ENCODE measurements at places on chromosomes 12 and 14.
A peak's percentile ranks its signal among the peaks of the same experiment; 100 is the strongest.

DNA sequence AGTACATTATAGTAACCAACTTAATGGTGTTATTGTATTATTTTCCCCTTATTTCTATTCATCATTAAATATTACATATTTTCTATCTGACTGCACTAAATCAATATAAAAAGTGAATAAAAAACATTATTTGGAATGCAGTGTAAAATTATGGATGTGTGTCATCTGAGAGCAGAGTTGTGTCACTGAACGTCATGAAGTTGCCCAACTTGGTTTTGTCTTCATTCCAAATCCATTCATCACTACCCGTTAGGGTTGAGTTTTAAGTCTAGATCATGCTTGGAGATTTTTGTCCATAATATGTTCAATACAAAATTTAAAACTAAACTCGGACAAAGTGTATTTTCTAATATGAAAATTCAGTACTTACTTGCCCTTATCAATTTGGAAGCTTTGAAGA is 16.1 kb downstream of the KLRF1 start:
- DNase-seq = no peak

DNA sequence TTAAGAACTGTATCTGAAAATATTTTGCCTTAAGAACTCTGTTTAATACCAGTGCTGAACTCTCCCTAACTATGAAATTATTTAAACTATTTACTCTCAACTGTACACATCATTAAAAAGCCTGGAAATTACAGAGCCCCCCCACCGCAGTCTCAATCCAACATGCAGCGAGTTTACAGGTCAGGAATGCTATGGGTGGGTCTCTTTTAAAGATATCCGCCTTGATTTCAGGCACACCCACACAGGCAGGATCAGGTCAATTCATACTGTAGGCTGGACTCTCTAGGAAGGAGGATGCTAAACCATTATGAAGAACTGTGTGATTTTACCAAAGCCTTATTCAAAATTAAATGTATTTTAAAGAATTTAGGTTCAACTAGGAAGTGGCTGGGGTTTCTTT is 16.5 kb downstream of the SPTLC2 start:
- DNase-seq = no peak

DNA sequence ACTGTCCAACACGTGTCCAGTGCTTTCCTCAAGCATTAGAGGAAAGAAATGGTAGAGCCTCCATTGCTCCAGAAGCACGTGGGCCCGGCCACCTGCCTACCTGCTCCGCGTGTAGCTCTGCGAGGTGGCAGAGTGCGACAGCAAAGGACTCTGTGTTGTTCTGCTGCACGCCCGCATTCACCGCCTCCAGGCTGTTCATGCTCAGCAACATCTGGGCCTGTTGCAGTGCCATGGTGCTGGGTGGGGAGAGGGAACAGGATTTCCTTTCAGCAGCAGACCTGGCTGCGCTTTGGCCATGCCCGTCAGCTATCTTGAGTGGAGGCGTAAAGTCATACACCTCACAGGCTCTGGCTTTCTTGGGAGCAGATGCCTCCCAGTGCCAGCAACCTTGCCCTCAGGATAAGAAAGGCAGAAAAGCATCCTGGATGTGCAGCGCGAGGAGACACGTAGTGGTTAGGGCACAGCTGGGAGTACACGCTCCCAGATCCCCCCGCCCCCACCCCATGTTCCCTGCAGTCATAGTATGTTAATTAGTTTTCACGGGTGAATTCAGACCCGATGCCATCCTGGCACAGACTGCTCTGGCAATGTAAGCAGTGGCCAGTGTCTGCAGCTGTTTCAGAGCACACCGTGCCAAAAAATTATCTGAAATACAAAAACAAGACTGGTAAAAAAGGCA is 25.1 kb downstream of the ANAPC5 start:
- DNase-seq = no peak

DNA sequence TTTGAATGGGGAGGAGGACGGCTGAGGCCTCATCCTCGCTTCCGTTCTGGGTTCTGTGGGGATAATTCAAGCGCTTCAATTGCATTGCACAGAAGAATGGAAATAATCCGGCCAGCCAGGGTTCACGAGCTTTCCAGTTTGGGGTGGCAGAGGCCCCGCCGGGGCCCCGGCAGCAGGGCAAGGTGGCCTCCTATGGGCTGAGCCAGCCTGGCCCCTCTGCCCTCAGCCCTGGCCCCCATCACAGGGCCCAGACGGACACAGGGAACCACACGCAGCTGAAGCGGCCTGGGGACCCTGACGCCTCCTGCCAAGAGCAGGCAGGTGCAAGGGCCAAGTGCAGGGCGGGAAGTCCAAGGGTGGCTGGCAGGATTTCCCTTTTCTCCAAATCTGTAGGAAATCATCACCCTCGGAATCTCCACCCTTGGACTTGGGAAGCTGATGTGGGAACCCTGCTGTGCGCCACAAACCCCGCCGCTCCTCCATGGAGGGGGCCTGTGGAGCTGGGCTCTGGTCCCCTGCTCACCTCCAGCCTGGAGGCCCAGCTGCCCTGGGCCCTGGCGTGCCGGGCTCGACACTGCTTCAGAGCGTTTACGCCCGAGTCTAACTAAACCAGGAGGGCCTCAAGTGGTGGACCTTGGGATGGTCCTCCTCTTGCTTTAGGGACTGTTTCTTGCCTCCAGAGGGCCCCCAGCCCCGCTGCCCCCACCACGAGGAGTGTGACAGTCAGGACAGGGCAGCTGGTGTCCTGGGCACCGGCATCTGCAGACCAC is 78.4 kb downstream of the MOK start:
- DNase-seq = no peak

- DNase-seq = no peak
Observed at GRCh38 chr14:101575581-101575980, 14.3 kb downstream of the DIO3 start.

DNA sequence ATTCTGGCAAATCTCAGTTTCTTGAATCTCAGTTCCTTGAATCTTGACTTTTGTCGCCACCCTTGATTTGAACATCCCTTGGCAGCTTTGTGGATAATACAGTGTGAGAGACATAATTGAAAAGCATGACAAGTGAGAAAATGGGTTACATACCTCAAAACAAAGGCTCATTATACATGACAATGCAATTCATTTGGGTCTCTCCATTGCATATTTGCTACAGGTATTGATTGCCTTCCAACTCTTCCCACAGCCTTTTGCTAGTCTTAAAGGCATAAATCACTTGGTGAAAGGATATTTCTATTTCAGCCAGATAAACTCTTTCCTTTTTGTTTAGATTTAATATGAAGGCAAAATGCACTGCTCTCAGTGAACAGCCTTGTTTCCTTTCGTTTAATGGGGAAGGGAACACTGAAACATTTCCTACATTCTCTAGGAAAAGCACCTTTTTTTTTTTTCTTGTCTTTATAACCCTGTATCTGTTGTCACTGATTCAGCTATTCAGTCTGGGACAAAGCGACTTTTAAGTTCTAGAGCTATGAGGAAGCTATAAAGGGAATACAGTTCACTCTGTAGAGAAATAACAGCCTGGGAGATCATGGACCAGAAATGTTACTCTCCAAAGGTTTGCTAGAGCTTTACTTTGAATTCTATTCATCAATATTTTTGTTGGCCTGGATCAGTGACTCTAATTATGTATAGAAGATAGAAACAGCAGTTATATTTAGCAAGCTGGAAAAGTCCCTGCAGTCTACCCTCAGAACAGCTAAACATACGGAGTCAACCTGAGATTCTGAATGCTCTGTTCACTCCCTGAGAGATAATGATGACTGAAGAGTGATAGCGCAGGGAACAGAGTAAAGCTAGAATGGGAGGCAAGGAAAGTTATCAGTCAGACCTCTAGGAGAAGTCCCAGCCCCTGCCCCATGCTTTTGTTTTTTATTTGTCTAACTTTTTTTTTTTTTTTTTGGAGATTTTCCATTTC is 311.4 kb downstream of the RGS6 start:
- DNase-seq = no peak

DNA sequence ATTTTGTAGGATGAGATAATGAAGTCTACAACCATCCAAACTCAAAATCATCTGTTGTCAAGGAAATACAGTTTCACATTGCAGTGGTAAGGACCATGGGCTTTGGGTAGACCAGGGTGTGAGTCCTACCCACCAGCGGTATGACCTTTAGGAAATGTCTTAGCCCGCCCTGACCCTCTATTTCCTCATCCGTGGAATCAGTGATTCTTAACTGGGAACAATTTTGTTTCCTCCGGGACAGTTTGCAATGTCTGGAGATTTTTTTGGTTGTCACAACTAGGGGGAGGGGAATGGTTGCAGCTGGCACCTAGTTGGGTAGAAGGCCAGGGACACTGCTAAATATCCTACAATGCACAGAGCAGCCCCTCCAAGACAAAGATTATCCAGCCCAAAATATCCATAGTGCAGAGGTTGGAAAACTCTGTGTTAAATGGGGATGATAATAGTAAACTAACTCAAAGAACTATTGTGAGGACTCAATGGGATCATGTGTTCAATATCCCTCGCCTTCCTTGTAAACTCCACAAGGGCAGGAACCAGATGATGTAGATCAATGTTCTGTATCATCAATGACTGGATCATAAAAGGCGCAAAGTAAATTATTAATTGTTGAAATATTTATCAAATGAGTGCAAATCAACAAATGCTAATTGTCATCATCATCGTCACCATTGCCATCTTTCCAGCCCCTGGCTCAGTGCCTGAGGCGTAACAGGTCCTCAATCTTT is 15.7 kb upstream of the IFT81 start:
- no peak for DNase-seq

GRCh38 chr12:124543052-124543589 is 24.3 kb downstream of the NCOR2 start:
- peak; percentile 17 for DNase-seq

GRCh38 chr12:101536069-101536674 is 58.6 kb upstream of the MYBPC1 start:
- DNase-seq = no peak

DNA sequence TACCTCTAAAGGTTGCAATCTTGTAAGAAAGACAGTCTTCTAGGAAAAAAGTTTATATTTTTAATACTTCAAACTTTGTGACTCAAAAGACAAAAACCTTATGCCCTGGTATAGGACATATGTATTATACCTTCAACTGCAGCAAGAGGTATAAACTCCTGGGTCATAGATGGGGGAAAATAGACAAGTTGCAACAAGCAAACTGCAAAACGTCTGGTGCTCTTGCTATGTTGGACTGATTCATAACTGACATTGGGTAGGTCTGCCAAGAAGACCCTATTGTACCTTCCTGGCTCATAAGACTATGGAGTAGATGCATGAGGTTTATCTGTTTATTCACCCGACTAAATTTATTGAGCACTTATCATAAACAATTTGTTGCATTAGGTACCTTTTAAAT is 40.9 kb downstream of the BEST3 start:
- DNase-seq = no peak

- no peak for DNase-seq
Observed at GRCh38 chr12:121789233-121789781, 4.2 kb downstream of the RHOF start.
